Fibroblast of skin of scalp (primary cell): ENCODE measurements at places on chromosomes 3 and 15.

DNA sequence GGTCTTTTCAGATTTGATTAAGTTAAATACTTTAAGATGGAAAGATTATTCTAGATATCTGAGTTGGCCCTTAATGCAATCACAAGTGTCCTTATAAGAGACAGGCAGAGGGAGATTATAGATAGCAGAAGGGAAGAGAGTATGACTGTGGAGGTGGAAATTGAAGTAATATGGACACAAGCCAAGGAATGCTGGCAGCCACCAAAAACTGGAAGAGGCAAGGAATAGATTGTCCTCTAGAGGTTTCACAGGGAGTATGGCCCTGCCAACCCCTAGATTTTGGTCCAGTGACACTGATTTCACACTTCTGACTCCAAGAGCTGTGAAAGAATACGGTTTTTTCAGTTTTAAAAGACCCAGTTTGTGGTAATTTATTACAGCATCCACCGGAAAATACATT, 1498.7 kb upstream of the CADM2 start:
- DNase-seq = no peak

DNA sequence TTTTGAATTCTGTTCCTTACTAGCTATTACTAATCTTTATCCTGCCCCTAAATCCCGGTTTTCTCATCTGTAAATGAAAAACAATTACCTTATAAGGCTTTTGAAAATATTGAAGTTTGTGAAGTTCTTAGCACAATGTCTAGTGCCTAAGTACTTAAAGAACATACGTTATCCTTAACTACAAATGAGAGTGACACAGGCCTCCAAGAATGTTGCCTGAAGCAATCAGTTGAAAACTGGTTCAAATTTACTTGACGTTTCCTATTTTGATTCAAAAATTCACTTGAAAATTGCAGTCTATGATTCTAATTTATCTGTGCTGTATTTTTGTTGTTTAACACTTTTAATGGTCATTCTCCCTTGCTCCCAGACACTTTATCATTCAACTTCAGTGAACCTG, 3.2 kb downstream of the SENP7 start:
- peak; percentile 85 for DNase-seq

GRCh38 chr3:183038221-183038620, 57.9 kb upstream of the DCUN1D1 start:
- DNase-seq = peak; percentile 24

- DNase-seq = no peak
These were observed 705 bp downstream of the NIPA2 start for GRCh38 chr15:22839046-22839695.

DNA sequence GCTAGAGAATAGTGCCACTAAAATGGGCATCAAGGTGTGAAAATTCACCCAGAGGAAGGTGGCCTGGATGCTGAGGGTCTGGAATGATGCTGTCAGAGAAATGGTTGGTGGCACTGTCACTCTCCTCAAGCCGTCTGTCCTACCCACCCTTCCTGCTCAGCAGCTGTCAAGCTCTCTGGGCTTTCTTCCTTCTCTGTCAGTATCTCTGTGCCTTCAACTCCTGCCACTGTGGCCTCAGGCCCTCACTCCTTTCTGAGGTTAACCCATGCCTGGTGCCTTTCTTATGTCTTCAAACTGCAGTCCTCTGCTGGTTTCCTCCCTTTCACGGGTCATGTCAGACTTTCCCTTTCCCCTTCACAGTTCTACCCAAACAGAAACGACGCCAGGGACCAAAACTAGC, 4.4 kb downstream of the MYO5C start:
- DNase-seq = no peak

- DNase-seq = no peak
These were observed 942.1 kb downstream of the AGBL1 start for GRCh38 chr15:87021751-87022150.

- peak; percentile 84 for DNase-seq
These were observed 86.6 kb downstream of the FNDC3B start for GRCh38 chr3:172125963-172126457.
